ENCODE measurements at places on chromosomes 3 and 15.
A peak's percentile ranks its signal among the peaks of the same experiment; 100 is the strongest.

GRCh38 chr3:194304186-194304917, 46.8 kb downstream of the CPN2 start:
- no peak for DNase-seq

- DNase-seq, result no peak
These were observed 544.4 kb downstream of the ZPLD1 start for GRCh38 chr3:102979191-102979590.

GRCh38 chr3:160038862-160039562, 50.4 kb downstream of the IL12A start:
- no peak for DNase-seq

GRCh38 chr15:31752065-31752762, 278.1 kb upstream of the CHRNA7 start:
- peak; percentile 2 for DNase-seq

DNA sequence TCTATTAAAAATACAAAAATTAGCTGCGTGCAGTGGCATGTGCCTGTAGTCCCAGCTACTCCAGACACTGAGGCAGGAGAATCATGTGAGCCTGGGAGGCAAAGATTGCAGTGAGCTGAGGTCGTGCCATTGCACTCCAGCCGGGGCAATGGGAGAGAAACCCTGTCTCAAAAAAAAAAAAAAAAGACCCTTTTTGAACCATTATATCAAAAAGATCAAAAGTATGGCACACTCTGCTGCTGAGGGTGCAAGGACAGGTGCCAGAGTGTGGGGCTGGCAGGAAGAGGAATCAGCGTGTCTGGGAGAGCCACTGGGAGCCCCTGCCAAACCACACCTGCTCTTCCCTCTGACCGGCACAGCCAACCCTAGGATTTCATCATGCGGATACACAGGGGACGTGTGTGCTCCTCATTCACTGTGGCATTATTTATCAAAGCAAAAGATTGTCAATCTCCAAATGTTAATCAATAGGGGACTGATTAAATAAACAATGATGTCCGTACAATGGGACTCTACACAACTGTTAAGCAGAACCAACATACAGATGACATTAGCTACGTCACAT, 147.3 kb upstream of the TLE3 start:
- DNase-seq, result no peak

GRCh38 chr3:151638555-151639417, 94.9 kb upstream of the AADACL2 start:
- no peak for DNase-seq

GRCh38 chr3:123728014-123728413, 143.2 kb upstream of the HACD2 start:
- DNase-seq, result peak; percentile 81

DNA sequence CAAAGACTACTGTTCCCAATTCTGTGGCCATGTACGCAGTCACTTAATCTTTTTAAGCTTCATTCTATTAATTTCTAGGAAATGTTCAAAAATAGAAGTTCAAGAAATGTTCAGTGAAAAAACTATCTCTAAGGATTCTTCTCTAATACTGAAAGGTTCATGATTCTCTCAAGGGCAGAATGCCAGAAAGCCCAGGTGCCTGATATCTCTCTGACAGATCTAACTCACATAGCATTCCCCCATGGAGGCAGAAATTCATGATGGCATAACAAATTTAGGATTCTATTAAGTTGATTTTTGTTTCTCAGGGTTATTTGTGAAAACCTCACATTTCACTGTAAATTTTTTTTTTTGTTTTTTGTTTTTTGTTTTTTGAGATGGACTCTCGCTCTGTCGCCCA, 17.5 kb downstream of the CHRM5 start:
- DNase-seq, result no peak

DNA sequence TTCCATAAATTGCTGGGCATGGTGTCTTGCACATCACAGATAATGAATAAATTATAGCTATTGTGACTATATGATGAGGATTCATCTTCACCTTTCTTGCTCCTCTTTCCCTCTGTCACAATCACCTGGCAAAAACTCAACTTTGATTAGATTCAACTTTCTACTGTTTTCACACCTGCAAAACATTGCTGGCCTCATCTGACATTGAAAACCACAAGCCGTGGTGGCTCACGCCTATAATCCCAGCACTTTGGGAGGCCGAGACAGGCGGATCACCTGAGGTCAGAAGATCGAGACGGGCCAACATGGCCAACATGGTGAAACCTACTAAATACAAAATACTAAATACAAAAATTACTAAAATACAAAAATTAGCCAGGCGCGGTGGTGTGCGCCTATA, 12.7 kb upstream of the PEX5L start:
- DNase-seq, result no peak

DNA sequence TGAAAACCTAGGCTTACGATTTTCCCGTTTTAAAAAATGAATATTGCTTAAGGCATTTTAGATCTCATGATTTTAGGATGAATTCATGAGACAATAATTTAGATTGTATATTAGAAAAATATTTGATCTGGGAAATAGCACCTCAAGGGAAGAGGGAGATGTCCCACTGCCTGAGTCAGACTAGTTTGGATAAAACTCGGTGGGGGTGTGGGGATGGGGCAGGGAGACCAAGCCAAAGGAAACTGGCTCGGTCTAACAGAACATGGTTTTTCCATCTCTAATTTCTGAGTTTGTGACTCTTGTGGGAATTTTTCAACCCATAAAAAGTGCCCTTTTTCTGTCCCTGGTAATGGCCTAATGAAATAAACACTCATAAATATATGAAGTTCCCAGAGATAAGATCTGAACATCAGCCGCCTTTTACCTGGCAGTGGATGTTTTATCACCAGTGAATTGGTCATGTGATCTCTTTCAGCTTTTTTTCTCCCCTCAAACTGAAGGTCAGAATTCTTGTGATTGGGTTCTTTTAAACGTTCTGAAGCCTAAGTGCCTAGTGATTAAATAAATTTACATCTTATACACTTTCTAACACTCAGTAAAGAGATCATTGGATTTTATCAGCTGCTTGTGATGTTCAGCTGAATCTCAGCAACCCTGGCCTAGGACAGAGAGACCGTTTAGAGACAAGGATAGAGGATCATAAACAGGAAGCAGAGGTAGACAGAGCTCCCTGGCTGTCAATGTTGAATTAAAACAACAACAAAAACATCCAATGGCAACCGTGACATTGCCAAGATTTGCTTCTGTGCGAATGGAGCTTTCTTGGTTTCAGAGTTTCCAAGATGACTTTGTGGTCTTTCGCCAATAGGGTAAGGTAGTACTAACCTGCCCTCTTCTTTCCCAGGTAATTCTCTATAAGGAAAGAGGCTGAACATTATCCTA, 1038.2 kb downstream of the MCTP2 start:
- DNase-seq, result no peak

GRCh38 chr3:17444865-17445264, 297.6 kb downstream of the TBC1D5 start:
- no peak for DNase-seq

- DNase-seq, result no peak
These were observed 70.3 kb upstream of the ARL8B start for GRCh38 chr3:5051772-5052171.

GRCh38 chr15:95417761-95418160, 912.7 kb upstream of the NR2F2 start:
- no peak for DNase-seq

DNA sequence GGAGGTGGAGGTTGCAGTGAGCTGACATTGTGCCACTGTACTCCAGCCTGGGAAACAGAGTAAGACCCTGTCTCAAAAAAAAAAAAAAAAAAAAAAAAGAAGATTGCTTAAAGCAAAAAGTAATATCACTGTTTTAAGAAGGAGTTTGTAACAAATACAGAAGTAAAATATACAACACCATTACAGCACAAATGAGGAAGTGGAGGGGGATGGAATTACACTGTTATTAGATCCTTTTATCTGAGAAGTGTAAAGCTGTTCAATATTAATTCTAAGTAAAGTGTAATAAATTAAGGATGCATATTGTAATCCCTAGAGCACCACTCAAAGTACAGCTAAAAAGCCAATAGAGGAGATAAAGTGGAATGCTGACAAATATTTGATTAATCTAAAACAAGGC, 47.0 kb upstream of the SNRPA1 start:
- DNase-seq, result no peak

- peak; percentile 82 for DNase-seq
These were observed 426.5 kb upstream of the RASGRP1 start for GRCh38 chr15:38991126-38991525.

DNA sequence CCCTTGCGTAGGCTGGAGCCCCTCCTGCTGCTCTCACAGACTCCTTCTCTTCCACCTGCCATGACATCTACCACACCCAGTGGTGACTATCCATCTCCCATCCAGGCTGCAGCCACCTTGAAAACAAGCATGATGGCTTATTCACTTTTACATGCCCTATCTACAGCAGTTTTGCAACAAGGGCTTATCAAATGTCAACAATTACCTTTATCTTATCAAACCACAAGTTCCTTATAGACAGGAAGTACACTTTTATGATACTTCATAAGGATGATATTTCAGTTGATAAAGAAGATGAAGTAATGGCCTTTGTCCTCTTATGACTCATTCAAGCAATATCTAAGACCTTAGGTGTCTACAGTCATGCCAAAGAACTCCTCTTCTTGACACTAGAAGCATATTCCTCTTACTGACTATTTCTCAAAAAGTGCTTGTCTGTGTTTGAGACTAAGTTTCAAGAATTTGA, 125.3 kb upstream of the SPRED1 start:
- DNase-seq, result no peak

GRCh38 chr3:55343486-55344357, 143.4 kb downstream of the WNT5A start:
- DNase-seq, result peak; percentile 61

GRCh38 chr15:34699968-34700640, 54.7 kb downstream of the GJD2 start:
- DNase-seq, result peak; percentile 6

GRCh38 chr3:119418641-119419040, 44.8 kb downstream of the TMEM39A start:
- DNase-seq, result no peak

GRCh38 chr3:142971431-142971830, 8.0 kb upstream of the PAQR9 start:
- no peak for DNase-seq

GRCh38 chr3:2727101-2727500, 383.1 kb downstream of the IL5RA start:
- DNase-seq, result no peak

DNA sequence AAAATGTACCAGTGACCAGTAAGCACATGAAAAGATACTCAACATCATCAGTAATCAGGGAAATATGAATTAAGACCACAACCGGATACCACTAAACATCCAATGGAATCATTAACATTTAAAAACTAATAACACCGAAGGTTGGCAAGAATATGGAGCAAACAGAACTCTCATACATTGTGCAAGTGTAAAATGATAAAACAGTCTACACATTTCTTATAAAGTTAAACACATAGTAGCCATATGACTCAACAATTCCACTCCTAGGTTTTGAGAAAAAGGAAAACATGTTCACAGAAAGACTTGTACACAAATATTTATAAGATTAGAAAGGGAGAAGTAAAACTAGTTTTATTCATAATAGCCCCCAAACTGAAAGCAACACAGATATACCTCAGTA, 60.3 kb upstream of the SLCO2A1 start:
- DNase-seq, result peak; percentile 42

DNA sequence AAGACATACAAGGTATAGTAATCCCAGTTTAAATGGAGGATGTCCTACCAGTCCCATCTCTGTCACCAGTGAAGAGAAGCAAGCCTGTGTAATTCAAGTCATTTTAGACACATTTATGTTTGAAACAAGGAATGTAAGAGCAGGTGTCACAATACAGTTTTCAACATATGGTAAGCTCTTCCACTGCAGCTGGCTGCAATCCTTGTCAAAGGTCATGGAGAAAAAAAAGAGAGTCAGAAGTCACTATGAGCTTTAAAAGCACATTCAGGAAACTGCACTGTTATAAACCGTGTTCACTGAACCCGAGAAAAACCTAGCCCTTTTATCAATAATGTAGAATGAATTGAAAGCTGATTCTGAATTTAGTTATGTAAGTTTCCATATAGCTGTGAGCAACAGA, 206.4 kb downstream of the NAALADL2 start:
- no peak for DNase-seq

DNA sequence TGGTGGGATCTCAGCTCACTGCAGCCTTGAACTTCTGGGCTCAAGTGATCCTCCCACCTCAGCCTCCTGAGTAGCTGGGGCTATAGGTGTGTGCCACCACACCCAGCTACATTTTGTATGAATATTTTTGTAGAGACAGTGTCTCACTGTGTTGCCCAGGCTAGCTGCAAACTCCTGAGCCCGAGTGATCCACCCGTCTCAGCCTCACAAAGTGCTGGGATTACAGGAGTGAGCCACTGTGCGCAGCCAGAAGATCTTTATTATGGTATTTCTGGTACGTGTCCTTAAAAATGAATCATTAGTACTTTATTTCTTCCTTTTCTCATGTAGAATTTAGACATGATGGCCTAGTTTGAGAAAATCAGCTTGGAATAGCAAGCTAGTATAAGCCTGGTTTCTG, 153.3 kb downstream of the BCHE start:
- no peak for DNase-seq

DNA sequence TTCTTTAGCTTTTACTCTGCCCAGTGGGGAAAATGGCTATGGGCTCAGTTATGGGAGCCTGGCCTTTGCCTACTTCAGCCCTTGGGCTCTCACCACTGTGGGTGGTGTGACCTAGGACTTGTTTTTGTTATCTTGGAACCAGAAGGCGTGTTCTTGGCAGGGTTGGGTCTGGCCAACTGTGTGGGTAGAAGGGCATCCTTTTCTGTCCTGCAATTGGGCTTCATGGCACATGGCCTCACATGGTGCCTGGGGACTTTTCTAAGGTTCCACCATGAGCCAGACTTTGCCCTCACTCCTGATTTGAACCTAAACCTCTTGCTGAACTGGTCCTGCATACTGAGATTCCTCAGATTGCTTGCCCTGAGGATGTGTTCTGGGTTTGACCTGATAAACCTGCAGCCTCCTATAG, 1.7 kb downstream of the GLYCTK start:
- DNase-seq, result no peak

- no peak for DNase-seq
These were observed 40.4 kb upstream of the CTNNB1 start for GRCh38 chr3:41158947-41159346.

All from AG10803 (cell line).